ENCODE measurements at places on chromosomes 5 and 9.

DNA sequence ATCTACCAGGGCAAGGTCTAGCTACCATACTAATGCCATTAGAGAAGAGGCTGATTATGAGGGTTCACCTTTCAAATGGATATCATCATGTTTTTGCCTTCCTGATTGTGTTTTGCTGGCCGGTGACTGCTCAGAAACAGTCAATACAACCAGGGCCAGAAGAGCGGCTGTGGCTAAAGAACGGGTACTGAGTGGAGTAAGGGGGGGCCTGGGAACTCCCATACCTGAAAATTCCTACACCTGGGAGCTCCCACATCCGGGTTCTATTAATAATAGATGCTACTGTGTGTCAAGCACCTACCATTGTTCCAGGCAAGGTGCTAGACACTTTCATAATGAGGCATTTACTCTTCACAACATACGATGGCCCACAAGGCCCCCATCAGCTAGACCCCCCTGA lies 79.2 kb downstream of the CDK5RAP2 start:
- no peak for DNase-seq

DNA sequence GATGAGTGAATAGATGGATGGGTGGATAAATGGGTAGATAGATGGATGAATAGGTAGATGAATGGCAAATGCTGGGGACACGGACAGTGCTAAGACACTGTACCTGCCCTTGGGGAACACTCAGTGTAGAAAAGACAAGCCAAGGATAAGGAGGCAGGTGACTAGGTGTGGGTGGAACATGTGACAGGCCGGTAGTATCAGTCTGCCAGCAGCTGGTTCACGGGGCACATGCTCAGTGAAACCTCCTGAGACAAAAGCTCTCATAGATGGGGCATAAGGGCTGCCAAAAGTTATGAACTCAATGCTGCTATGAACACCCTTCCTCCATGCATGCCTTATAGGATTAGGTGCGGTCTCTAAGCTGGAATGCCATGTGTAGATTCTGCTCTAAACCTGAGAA lies 71.0 kb downstream of the C5orf15 start:
- DNase-seq, result no peak

DNA sequence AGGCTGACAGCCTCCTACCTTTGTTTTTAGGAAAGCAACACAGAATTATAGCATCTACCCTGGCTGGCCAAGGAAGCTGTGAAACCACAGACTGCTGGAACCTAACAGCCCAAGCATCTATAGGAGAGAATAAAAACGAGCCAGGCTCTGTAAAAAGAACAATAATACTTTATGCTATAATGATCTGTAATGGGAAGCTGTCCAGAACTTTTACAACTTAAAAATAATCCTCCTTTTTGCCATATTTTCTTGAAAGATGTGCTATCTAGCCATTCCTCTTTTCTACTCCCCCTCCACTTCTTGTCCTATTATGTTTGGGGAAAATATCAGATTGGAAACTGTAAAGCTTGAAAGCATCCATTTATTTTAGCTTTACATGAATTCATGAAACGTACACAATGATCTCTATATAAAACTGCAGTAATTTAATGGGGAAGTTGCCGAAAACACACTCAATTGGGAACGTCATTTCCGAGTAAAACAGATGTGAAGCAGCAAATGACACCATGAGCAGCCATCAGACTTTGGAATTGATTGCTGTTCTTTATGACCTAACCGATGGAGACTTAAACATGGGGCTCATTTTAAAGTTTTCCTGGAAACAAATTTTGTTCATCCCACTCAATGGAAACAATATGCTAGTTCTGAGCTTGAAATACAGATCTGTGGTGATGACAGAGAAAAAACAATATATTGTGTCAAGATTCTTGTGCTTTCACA lies 450.3 kb upstream of the CLINT1 start:
- no peak for DNase-seq

GRCh38 chr5:135149956-135150723 lies 116.1 kb upstream of the PITX1 start:
- no peak for DNase-seq

- no peak for DNase-seq
Measured at GRCh38 chr5:135239453-135240282, 159.4 kb downstream of the MACROH2A1 start.

GRCh38 chr9:97919217-97919813 lies 3.0 kb downstream of the TRMO start:
- DNase-seq, result no peak

GRCh38 chr5:50808406-50808805 lies 142.0 kb downstream of the PARP8 start:
- no peak for DNase-seq

DNA sequence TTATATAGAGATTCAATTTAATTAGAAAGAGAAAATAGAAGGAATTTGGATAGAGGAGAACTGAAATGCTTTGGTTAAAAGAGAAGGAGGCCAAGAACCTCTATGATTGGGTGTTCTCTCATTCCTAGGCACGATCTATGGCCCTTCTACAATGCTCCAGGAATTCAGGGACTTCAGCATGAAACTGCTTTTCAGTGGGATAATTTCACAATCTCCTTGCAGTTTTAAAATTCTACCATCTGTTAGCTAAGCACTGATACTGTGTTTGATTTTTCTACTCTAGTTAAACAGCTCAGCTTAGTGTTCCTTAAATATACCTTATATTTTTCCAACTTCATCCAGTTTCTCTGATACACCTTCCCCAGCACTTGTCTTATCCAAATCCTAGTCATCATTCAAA lies 141.9 kb downstream of the SSBP2 start:
- no peak for DNase-seq

GRCh38 chr5:77224672-77225355 lies 14.3 kb downstream of the PDE8B start:
- DNase-seq, result no peak

DNA sequence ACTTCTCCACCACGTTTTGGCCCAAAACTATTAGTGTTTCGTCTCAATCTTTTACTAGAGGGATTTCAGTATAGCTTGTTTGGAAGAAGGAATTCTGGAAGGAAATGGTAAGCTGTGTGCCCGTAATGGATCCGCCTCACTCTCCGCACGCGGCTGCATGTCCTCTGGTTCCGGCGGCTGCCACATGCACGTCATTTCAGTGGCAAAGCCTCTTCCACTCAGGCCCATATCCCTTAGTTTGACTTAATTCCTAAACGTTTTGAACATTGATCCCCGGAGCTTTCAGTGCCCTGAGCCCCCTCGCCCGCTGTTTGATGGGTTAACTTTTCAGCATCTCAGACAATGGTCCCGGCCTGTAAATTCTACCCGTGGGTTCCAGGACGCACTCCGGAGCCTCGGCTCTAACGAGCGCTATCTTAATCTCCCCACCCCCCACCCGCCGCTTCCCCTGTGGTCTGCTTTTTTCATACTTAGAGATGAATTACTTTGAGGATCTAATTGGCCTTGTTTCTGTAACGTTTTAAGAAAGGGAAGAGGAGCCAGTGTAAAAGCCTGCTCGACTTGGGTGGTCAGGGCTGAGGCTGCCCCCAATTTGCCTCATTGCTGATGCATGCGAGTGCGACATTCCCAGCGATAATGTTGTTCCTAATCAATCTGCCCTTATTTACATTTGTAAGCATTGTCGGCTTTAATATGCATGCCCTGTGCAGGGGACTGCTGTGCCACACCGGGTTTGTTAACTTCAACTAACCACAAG lies 4.6 kb downstream of the PTCH1 start:
- no peak for DNase-seq
